NCI-H460 (cell line): ENCODE measurements at places on chromosomes 1 and 21. TPM values are rescaled to one million over a fixed set of nuclear protein-coding genes. Genes with fewer than 3 reads are reported as not detected.

The C1QB gene
- not detected in 2 replicates for total RNA-seq

The PCP4L1 gene
- total RNA-seq, result not detected in 2 replicates

The GBP7 gene
- total RNA-seq, result not detected in 2 replicates

The THEM5 gene
- total RNA-seq, result not detected in 2 replicates

The TEKT2 gene
- not detected in 2 replicates for total RNA-seq

The TENT5C gene
- 0.09 and 0.12 TPM in 2 replicates for total RNA-seq

The DAB1 gene
- 0.17 and 0.45 TPM in 2 replicates for total RNA-seq

The SPATA45 gene
- total RNA-seq, result not detected in 2 replicates

The GJA9 gene
- total RNA-seq, result not detected in 2 replicates

The LAD1 gene
- total RNA-seq, result not detected in 2 replicates

The NPHS2 gene
- total RNA-seq, result not detected in 2 replicates

The CDK18 gene
- total RNA-seq, result 0.06 and 0.27 TPM in 2 replicates
